WERI-Rb-1 (cell line): ENCODE measurements at places on chromosomes 12 and 14.

DNA sequence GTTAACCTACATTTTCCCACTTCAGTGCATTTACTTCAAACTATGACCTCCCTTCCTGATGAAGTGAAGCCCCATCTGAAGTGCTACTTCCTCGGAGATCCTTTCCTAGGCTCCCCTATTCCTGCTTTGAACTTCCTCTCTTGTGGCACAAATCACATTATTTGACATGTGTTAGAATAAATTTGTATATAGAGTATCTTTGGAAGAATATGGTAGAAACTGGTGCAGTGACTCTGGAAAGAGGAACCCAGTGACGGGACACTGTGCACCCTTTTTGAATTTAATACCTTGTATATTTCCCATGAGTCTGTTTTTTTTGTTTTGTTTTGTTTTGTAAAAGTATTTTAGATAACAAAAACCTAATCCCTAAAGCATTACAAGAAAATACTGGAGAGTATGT is 66.4 kb upstream of the SRSF5 start:
- no peak for DNase-seq

- DNase-seq, result no peak
Observed at GRCh38 chr12:80356097-80356496, 87.9 kb upstream of the PTPRQ start.

GRCh38 chr14:94538070-94538740 is 23.0 kb upstream of the SERPINA4 start:
- DNase-seq, result no peak

DNA sequence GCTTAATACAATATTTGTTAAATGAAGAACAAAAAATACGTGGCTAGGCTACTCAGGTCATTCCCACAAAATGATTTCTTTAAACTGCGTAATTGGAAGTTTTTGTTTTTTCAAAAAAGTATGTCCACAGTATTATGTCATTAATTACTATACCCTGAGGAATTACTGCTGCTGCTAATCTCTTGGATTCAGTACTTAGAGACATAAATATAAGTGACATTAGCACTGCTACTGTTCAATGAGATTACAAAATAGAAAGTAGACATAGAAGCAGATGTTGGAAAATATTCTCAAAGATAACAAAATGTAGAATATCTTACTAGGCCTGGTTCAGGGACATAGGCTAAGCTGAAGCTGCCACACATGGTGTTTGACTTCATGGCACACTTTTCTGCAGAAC is 36.3 kb downstream of the HMGA2 start:
- DNase-seq, result no peak

GRCh38 chr12:66627988-66628317 is 50.9 kb downstream of the GRIP1 start:
- DNase-seq, result no peak

- no peak for DNase-seq
Observed at GRCh38 chr12:39047539-39048262, 142.3 kb upstream of the CPNE8 start.

- DNase-seq, result no peak
Observed at GRCh38 chr12:49261721-49262120, 3.2 kb upstream of the TUBA1C start.

GRCh38 chr12:1834186-1834925 is 14.0 kb downstream of the LRTM2 start:
- no peak for DNase-seq

DNA sequence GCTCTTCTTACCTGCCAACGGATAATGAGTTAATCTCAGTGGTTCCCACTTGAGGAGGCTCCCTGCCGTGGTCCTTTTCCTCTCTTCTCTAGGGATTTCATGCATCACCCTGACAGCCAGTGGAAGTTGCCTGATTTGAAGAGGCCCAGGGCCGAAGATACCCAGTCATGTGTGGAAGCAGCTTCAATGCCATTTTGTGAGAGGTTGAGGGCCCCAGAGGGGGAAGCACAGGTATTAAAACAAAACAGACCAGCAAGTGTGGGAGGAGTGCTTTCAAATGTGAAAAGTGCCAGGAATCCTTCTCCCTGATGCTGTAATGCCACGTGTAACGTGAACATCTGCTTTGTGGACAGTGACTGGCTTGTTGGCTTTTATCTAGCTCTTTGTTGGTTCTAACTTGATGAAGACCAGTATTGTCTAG is 1.5 kb downstream of the TCP11L2 start:
- DNase-seq, result no peak

DNA sequence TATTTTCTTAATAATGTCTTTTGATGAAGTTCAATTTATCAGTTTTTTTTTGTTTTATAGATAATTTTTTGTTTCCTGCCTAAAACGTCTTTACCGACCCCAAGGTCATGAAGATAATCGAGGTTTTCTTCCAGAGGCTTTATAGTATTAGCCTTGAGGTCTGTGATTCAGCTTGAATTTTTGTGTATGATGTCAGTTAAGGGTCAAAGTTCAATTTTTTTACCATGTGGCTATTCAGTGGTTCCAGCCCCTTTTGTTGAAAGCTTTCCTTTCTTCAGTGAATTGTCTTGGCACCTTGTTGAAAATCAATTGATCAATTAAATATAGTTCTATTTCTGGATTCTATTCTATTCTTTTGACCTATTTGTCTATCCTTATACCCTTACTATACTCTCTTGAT is 3.2 kb upstream of the MGST1 start:
- DNase-seq, result no peak

DNA sequence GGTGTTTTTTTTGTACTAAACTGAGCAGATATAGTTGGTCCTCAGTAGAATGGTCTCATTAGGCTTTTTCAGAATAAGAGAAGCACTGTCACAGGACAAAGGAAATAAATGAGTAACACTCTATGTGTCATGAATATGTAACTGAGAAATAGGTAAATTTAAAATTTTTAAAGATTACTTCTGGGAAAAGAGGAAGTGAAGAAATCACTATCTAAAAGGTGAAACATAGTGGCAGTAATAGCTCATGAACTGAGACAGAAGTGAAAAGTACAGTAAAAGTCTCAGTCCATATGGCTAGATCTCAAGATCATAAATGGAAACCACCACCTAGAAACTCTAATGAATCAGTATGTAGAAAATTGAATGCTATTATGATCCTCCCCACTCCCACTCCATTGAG is 89.3 kb upstream of the TTC7B start:
- no peak for DNase-seq

DNA sequence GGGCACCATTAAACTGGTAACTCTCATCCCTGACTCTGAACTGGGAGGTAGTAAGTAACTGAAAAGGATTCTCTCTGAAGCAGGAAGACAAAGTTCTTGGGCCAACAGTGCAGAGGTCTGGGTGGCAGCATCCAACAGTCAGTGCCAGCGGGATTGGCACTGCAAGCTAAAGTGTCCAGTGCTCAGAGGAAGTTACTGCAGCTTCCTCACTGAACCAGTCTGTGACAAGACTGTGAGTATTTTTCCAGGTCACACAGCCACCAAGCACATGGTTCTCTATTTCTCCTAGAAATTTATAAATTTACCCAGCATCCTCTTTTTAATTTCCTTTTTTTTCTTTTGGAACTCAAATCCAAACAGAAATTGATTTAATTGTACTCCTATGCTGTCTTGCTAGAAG is 81.6 kb upstream of the FAR2 start:
- no peak for DNase-seq

DNA sequence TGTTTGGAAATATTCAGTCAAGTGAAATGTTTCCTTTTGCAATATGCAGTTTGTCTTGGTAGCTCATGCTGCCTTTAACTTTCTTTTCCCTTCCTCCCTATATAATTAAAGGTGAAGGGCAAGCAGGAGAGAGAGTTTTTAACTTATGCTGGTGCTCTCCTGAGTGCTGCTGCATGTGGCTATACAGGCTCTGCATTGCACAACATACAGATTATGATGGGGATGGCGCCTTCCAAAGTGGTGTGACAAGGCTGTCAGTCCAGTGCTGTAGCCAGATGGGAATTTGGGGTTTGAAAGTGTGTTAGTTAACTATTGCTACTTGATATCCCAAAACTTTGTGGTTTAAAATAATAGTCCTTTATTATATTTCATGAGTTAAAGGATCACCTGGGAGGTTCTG is 199.0 kb downstream of the ATP23 start:
- no peak for DNase-seq

- no peak for DNase-seq
Observed at GRCh38 chr14:50452979-50453705, 56.5 kb upstream of the CDKL1 start.

DNA sequence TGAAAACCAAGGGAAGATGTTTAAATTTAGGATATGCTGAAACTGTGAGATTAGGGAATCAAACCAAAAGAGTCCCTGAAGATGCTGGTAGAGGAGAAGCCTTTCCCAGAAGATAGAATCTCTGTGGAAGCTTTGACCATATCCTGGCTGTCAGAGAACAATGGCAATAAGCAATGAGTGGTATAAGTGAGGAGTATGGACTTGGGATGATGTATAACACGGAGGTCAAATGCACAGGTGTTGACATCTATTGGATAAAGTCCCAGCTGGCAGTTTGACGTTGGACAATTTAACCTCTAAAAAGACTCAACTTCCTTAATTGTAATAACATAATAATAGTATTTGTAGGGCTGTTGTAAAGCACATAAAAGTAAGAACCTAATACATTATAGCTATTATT is 30.1 kb upstream of the CLEC14A start:
- no peak for DNase-seq

- no peak for DNase-seq
Observed at GRCh38 chr12:116559162-116559935, at the start of gene MAP1LC3B2. Gene MAP1LC3B2, plus strand, starts transcription at chr12:116559381. Its CDS starts 16,562 bp downstream, at chr12:116575943.

DNA sequence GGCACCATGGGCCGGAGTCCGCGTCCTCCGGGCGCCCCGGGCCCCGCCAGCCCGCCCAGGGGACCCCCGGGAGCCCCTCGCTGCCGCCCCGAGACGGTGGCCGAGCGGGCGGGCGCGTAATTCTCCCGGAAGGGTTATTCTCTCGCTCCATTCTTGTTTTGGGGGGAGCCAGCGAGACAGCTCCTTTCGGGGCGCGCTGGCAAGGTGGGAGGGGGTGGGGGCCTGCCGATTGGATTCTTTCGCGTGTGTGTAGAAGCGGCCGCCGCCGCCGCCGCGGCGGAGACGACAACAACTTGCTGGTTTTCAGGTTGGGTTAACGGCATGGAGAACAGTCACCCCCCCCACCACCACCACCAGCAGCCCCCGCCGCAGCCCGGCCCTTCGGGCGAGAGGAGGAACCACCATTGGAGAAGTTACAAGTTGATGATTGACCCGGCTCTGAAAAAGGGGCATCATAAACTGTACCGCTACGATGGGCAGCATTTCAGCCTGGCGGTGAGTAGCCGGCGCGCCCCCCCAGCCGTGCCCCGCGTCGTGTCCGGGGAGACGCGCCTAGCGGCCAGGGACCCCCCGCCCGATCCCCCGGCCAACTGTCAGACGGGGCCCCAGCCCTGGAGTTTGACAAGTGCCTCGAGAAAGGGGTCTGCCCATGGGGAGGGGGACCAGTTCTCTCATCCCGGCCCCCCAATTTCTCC is 755 bp downstream of the SETD1B start:
- no peak for DNase-seq

GRCh38 chr12:94150240-94151121 is 2.1 kb downstream of the PLXNC1 start:
- no peak for DNase-seq

- no peak for DNase-seq
Observed at GRCh38 chr14:95352481-95352880, 32.8 kb upstream of the CLMN start.

GRCh38 chr14:103593577-103593976 is 30.8 kb downstream of the COA8 start:
- DNase-seq, result no peak

- no peak for DNase-seq
Observed at GRCh38 chr12:14278294-14278953, 87.1 kb upstream of the ATF7IP start.

- DNase-seq, result no peak
Observed at GRCh38 chr12:127046467-127046866, 1220.5 kb upstream of the TMEM132C start.

DNA sequence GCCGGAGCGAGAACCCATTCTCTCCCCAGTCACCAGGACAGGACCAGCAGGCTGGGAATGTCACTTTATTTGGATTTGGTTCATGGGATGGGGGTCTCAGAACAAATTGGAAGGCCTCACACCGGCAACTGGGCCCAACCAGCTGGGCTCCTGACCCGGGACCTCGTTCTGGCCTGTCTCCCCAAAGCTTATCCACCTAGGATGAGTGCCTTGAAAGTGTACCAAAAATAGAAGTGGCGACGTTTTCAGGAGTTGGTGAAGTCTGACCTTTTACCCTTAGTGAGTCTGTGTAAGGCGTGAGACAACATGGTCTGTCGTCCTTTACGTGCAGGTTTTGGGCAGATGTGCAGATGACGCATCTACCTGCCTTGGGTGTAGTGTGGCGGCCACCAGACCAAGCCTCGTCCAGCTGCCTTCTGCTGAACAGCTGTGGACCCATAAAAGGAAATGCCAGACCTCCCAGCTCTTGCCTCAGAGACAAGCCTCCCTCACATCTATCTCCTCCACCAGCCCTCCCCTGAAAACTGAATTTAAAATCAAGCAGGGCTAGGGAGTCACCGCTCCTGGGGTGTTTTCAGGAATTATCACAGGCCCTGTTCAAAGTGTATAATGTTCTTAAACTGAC is 36.6 kb upstream of the CLMN start:
- no peak for DNase-seq

DNA sequence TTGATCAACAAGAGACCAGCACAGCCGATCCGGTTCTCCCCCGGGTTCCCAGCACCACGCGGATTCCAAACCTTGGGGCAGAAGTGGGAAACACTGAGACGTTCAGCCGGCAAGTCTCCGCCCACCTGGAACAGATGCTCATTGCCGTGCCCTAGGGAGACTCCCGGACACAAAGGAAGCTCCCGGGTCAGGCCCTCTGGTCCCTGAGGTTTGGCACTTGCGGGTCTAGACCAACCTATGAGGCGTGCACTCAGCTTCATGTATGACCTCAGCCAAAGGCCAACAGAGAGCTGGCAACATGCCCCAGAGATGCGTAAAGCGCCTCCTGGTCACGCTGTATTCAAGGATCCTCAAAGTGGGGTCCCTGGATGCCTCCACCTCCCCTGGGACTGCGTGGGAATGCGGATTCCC is 2.5 kb downstream of the RIMBP2 start:
- DNase-seq, result peak; percentile 64

DNA sequence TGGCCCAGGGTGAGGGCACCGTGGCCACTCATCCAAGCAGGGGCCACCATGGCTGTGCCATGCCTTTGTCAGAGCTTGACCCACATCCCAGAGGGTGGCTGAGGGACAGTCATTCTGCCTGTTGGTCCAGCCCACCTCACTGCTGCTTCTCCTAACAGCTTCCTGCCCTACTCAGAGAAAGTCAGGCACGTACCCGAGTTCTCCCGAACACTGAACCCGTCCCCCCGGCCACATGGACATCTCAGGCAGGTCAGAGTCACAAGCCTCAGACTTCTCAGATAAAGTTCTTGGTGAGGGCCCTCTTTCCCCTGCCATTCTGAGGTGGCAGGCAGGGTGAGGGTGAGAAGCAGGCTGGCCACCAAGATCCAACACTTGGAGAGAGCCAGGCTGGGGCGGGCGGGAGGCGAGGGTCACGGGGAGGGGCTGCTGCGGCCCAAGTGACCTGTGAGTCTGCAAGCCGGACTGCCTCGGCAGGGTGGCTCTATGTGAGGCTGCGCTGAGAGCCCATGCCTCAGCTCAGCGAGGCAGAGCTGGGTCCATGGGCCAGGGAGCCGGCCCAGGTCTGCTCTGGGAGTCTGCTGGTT is 317.8 kb downstream of the TMEM121 start:
- no peak for DNase-seq
